ENCODE measurements at places on chromosomes 11 and 22.

DNA sequence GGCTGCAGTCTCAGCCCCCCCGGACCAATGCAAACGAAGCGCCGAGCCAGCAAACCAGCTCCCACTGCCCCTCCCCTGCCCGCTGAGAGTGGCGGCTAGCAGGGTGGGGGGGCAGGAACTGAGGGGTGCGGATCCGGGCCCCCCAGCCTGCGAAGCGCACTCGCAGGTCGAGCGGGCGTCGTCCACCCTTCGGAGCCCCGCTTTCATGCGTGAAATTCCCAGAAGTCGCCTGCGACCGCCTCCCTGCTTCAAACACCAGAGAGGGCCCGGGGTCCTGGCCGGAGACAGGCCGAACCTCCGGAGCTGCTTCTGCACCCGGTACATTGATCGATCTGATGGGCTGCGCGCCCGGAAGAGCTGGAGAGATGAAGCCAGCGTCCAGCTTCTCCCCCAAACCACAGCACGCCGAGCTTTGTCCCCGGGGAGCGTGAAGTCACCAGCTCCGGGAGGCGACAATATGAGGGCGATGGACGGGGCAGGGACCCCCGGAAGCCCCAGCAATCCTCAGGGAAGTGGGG, 646 bp upstream of the PATZ1 start:
- no peak for DNase-seq

- DNase-seq = peak; percentile 15
Observed at GRCh38 chr22:46681010-46681409, 57.0 kb downstream of the CERK start.

DNA sequence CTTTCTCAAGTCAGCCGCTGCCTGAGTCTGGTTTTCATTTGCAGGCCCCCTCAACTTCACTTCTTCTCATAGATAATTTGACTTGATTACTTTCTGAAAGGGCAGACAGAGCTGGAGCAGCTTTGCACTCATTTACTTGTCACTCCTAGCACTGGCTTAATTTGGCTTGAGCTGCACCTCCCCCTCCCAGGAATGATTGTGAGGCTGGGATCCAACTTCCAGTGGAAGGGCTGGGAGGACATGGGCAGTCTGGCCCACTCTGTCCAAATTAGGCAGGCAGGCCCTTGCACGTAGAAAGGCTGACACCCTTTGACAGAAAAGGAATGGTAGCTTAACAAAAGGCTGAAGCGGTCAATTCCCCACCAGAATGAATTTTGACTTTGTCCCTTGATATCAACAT, 453.9 kb downstream of the ETS1 start:
- no peak for DNase-seq

GRCh38 chr11:77287136-77287535, 14.3 kb downstream of the GDPD4 start:
- DNase-seq = no peak

- peak; percentile 28 for DNase-seq
Observed at GRCh38 chr22:45441138-45441537, 27.6 kb downstream of the RIBC2 start.

DNA sequence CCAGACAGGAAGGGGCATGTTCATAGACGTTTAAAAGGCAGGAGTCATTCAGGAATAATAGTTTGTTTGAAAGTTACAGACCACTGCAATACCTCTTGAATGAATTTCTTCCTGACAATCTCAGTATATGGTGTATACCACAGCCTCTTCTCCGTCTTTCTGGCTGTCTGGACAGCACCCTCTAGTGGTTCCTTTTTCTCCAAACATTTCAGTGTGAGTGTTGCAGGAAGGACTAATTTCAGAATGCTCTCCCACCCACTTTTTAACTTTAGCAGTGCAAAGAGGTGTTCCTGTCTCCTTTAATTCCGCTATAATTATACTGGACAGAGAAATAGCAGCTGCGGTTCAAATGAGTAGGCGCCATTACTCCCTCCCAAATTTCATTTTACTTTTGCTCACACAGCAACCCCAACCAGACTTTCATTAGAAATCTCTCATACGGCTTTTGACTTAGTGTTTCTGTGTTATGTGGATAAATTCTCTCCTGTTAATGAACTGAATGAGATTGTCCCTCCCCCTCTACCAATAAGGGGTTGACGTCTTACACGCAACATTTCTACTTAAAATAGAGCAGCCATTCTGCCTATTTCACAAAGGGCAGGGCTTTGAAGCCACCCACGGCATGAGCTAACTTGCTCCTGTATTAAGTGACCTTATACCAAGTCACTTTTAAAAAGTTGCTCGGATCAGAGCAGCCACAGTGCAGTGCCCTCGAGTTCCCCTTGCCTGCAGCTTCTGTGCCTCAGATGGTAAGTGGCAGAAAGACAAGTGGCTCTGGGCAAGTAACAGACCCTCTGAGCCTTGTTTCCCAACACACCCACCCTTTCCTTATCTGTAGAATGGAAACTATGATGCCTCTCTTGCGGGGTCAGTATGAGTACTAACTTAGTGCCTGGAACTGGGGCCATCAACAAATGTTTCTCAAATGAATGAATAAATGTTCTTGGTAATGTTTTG, 368.6 kb downstream of the OPCML start:
- DNase-seq = no peak

- DNase-seq = no peak
Observed at GRCh38 chr11:63240791-63241379, 2.5 kb downstream of the SLC22A25 start.

GRCh38 chr11:78312712-78313111, 104.9 kb downstream of the GAB2 start:
- no peak for DNase-seq

DNA sequence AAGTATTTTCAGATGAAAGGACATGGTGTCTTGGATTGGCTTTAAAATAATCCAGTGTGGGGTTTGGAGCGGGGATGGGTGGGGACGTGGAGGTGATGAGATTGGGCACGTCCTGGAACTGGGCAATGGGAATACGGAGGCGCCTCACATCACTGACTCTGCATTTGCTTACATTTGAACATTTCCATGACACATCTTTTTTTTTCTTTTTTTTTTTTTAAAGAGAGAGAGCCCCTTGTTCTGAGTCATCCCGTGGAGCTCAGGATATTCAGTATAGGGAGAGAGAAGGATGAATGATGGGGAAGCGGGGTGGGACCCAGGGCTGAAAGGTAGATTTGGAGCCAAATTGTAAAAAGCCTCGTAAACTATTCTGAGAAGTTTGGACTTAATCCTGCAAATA, 142.7 kb downstream of the FBXO7 start:
- DNase-seq = no peak

GRCh38 chr11:10660323-10660722, 33.2 kb downstream of the IRAG1 start:
- no peak for DNase-seq

DNA sequence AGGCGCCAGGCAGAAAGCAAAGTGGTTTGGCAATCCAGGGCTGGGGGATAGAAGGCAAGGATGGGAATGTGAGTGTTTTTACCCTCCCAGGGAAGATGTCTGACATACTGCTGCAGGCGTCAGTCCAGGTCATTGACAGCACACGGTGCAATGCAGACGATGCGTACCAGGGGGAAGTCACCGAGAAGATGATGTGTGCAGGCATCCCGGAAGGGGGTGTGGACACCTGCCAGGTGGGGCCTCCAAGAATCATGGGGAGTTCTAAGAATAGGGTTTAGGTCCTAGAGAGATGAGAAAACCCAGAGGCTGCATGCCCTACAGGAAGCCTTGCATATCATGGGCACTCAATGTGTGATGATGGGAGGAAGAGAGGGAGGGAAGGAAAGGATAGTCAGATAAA, 28.3 kb upstream of the SMIM35 start:
- DNase-seq = peak; percentile 25

GRCh38 chr11:70710601-70711000, 312.3 kb downstream of the CTTN start:
- DNase-seq = no peak

DNA sequence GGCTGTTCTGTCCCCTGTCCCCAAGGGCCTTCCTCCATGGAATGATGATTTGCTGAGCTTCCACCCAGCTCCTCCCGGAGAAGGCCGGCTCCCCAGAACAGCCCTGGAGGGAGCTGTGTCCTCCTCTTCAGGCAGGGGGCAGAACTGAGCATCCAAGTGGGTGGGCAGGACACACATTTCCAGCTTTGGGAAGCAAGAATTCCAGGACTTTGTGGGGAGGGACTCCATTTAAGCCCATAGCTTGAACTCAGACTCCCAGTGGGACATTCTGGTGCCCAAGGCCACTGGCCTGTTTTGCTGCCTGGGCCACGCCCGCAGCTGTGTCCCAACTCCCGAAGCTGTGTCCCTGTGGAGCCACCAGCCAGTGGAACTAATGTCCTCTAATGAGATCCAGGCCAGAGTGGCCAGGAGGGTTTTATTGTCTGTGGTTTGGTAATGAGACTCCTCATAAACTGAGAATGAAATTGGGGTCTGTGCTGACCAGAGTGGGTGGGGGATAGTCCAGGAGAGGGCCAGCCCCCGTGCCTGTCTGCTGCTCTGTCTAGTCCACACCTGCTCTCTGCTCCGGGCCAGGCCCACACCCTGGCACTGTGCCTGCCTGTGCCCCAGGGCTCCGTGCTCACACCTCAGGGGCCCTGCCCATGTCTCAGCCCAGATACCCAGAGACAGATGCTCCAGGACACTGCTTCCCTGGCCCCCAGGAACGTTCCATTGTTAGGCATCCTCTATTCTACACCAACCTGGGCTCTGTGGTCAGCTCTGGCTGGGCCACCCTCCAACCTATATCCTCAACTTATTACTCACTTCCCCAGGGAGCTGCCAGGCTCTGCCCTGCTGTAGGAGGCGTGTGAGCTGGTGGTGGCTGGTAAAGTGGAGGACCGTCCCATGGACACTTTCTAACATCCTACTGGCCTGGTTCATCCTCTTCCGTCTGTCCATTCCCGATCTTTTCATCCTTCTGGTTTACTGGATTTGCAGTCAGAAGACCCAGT, 7.6 kb downstream of the NECTIN1 start:
- DNase-seq = no peak

GRCh38 chr11:77557553-77557952, 32.2 kb upstream of the AQP11 start:
- DNase-seq = no peak

GRCh38 chr11:17498475-17498874, 21.8 kb upstream of the ABCC8 start:
- DNase-seq = no peak

GRCh38 chr22:44242946-44243724, 62.4 kb downstream of the PARVG start:
- DNase-seq = no peak

DNA sequence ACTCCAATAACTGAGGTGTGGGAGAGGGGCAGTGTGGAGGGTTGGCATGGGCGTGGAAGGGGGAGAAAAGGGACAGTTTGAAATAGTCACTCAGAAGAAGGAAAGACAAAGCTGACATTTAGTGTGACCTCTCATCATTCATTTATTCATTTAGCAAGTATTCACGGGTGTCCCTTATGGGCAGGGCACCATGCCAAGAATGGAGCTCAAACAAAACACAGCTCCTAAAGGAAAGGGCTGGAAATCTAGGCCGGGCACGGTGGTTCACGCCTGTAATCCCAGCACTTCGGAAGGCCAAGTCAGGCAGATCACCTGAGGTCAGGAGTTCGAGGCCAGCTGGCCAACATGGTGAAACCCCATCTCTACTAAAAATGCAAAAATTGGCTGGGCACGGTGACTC, 19.4 kb upstream of the DGKZ start:
- no peak for DNase-seq

DNA sequence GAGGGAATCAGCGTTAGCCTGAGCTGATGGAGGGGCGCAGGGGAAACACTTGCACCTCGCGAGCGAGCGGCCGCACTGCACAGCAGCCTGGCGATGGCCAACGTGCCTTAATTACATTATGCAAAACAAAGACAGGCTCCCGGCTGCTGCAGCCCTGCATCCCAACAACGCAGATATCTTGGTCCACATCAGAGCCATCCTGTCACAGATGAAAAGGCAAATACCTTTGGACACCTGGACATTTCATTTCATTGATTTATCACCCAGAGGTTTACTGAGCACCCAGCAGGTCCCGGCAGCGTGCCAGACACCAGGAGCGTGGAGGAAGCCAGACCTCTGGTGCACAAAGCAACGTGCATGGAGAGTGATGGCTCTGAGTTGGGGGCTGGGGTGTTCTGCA, 843.0 kb downstream of the TBC1D22A start:
- no peak for DNase-seq

DNA sequence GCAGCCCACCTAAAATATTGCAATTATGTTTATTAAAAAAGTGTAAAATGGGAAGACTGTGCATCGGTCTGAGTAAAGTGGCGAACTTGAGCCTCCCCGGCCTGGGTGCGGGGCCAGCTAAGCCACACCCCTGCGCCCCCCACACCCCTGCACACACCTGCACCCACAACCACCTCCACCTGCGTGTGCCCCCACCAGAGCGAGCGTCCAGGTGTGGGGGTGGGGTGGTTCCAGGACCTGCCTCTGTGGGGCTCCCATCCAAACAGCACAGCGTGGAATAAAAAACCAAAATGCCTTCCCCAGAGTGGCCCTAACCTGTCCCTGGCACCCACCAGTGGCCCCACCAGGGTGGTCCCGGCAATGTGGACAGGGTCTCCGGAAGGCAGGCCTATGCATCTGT, 30.1 kb upstream of the CARS1 start:
- DNase-seq = no peak

GRCh38 chr22:24379536-24379935, 47.9 kb upstream of the ADORA2A start:
- DNase-seq = peak; percentile 8

- peak; percentile 66 for DNase-seq
Observed at GRCh38 chr22:31248138-31248745, 36.1 kb downstream of the LIMK2 start.

DNA sequence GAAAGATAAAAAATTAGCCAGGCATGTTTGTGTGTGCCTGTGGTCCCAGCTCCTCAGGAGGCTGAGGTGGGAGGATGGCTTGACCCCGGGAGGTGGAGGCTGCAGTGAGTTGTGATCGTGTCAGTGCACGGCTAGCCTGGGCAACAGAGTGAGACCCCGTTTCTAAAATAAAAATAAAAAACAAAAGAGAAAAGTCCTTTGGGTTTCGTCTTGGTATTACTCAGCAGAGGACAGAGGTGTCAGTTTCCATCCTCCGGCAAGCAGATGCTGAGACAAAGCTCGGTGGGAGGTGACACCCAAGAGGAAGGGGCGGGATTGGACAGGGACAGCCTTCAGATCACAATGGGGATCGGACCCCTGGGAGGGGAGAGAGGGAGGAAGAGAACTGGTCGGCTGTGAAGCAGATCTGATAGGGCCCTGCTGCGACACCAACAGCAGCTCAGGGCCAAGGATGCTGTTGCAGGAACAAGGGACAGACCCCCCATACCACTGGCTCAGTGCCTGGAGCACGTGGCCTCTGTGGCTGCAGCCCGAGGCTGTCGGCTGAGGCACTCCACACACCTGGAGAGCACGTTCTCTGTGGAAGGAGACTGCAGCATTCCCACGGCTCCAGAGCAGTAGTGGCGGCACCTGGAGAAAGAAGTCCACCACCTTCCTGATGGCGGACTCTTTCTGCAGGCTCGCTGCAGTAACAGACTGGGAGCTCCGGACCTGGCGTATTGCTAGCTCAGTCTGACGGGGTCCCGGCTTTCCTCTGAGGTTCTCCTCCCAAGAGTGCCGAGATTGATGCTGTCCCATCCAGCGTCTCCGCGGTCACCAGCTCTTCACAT, 5.2 kb upstream of the BID start:
- DNase-seq = peak; percentile 11

- peak; percentile 67 for DNase-seq
Observed at GRCh38 chr11:36431429-36432092, 78.5 kb downstream of the TRAF6 start.
